Endothelial cell (in vitro differentiated cells): ENCODE measurements at places on chromosomes 12 and 14. TPM values are rescaled to one million over a fixed set of nuclear protein-coding genes. Genes with fewer than 3 reads are reported as not detected.

- H3K27me3 ChIP-seq, result peaks cover 5% of the 10 kb centered on the region
- no peak for DNase-seq
- no peak overlapping the region for H3K4me3 ChIP-seq
- H3K4me1 ChIP-seq, result peaks cover 12% of the 10 kb centered on the region
- peaks cover 9% of the 10 kb centered on the region for H3K36me3 ChIP-seq
Observed at GRCh38 chr14:90281261-90281660, 24.9 kb downstream of the PSMC1 start.

DNA sequence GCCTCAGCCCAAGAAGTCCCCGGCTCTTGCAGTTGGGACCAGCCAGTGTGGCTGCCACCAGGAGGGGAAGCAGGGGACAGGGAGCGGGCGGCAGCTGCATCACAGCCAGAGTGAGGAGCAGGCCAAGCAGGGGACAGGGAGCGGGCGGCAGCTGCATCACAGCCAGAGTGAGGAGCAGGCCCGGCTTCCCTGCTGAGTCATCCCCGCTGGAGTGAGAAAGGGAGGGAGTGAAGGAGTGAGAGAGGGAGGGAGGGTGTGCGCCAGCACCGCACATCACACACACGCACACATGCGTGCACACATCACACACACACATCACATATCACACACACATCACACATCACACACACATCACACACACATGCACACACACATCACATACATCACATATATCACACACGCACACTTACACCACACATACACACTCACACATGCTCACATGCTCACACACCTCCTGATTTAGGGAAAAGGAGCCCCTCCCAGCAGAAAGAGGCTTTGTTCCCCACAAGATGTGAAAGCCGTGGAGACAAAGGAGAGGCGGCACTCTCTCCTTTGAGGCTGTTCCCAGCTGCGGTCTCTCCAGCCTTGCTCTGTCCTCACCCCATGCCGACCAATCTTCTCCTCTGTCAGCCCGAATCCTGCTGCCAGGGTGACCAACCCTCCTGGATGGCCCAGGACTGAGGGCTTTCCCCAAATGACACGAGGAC is 16.7 kb upstream of the ZDHHC22 start:
- no peaks in the 10 kb centered on the region for H3K4me1 ChIP-seq
- H3K27me3 ChIP-seq, result peaks cover 10% of the 10 kb centered on the region
- DNase-seq, result no peak
- H3K27ac ChIP-seq, result peak overlapping the region; percentile 37
- H3K36me3 ChIP-seq, result no peaks in the 10 kb centered on the region

GRCh38 chr14:32654106-32654505 is 284.6 kb upstream of the NPAS3 start:
- no peak overlapping the region for H3K4me3 ChIP-seq
- no peaks in the 10 kb centered on the region for H3K4me1 ChIP-seq
- no peak overlapping the region for H3K27ac ChIP-seq
- H3K36me3 ChIP-seq, result no peaks in the 10 kb centered on the region
- no peaks in the 10 kb centered on the region for H3K27me3 ChIP-seq

DNA sequence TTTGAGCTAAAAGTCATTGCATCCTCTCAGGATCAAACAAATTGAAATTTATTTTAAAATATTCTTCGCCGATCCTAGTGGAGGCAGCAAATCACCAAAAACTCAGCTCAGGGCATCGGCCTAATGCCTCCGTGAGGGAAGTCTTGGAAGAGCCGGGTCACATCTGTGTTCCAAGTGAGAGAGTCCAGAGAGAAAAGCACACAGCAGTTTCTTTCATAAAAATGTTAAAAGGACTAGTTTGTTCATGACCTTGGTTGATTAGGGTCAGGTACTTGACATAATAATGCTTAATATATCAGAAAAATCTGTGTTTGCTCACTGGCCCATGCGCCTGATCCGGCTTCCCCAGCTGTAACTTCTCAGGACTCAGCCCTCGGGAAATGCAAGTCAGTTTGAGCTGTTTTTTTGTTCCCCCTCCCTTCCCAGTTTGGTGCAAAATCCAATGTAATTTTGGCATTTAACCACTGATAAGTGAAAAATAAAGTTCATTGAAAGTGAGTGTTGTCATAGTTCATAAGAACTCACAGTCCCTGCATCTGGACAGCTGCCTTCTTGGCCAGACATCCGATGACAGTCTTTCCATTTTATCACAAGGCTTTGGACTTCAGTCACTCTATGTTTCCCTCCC is 161.7 kb downstream of the CAND1 start:
- no peaks in the 10 kb centered on the region for H3K36me3 ChIP-seq
- DNase-seq, result no peak
- H3K27me3 ChIP-seq, result no peaks in the 10 kb centered on the region
- no peak overlapping the region for H3K4me3 ChIP-seq

- peaks cover 76% of the 10 kb centered on the region for H3K4me1 ChIP-seq
- H3K36me3 ChIP-seq, result no peaks in the 10 kb centered on the region
- no peak overlapping the region for H3K4me3 ChIP-seq
- H3K27ac ChIP-seq, result peak overlapping the region; percentile 74
Observed at GRCh38 chr14:22482782-22483553, 106.1 kb downstream of the DAD1 start.

DNA sequence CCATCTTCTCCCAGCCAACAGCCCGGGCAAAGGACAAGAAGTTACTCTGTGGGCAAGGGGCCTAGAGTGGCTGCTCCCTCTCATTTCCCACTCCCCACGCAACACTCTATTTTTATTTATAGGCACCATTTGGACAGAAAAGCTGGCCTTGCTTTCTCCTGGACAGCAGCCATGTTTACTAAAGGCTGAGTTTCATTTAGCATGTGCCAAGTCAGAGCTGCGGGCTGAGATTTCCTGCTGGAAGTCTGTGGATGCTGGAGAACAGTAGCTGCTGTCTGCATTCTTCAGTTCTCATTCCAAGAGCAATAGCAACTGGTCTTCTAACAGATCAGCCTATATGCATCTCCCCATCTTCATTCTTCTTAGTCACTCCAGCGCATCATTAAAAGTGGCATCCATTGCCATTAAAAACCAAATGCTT is 8.3 kb downstream of the COL2A1 start:
- no peak for DNase-seq
- peaks cover 1% of the 10 kb centered on the region for H3K4me1 ChIP-seq
- H3K27me3 ChIP-seq, result peaks cover 23% of the 10 kb centered on the region
- H3K27ac ChIP-seq, result no peak overlapping the region
- no peak overlapping the region for H3K4me3 ChIP-seq

Gene IRAK3
- total RNA-seq, result 4.9 TPM

Gene ATP2A2
- total RNA-seq, result 178 TPM
